Right ventricle myocardium superior (tissue), 1 donor: ENCODE measurements at places on chromosomes 7 and 10. TPM values are rescaled to one million over a fixed set of nuclear protein-coding genes. Genes with fewer than 3 reads are reported as not detected.

CARD11 gene
- 0.22 TPM for total RNA-seq

GRCh38 chr7:113200281-113200680 is 81.9 kb upstream of the SMIM30 start:
- DNase-seq: no peak

DNA sequence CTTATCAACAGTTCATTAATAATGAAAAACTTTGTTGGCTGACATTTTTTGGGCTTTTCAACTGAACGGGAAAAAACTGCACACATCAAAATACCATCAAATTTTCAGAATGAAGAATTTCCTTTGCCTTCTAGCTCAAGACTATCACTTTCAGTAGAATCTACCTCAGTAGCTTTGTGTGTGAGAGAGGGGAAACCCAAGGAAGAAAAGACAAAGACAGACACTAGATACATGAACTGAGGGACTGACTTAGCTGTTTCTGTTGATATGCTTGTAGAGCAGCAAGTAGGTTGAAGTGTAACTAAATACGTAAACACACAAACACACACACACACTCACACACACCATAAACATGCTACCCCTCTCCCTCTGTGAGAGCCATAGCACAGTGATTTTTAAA is 257.1 kb downstream of the CDK14 start:
- DNase-seq: no peak

- no peak for DNase-seq
Observed at GRCh38 chr10:15427843-15428414, 56.8 kb upstream of the FAM171A1 start.

DNA sequence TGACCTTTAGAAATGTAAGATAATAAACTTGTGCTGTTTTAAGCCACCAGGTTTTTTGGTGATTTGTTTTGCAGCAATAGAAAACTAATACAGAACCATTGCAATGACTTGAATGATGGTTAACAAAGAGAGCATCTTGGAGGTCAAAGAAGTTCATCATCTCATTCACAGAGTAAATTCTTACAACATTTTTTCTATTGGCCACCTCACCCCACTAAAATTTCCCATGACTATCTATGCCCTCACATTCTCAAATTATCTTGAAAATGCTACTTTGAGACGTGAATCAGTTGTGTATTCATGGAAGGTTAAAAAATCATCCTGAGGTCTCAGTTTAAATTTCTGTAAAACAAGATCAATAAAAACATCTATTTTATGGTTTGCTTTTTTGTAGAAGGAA is 754.2 kb downstream of the SORCS1 start:
- no peak for DNase-seq

- DNase-seq: no peak
Observed at GRCh38 chr10:90968328-90969081, 47.6 kb upstream of the ANKRD1 start.

DNA sequence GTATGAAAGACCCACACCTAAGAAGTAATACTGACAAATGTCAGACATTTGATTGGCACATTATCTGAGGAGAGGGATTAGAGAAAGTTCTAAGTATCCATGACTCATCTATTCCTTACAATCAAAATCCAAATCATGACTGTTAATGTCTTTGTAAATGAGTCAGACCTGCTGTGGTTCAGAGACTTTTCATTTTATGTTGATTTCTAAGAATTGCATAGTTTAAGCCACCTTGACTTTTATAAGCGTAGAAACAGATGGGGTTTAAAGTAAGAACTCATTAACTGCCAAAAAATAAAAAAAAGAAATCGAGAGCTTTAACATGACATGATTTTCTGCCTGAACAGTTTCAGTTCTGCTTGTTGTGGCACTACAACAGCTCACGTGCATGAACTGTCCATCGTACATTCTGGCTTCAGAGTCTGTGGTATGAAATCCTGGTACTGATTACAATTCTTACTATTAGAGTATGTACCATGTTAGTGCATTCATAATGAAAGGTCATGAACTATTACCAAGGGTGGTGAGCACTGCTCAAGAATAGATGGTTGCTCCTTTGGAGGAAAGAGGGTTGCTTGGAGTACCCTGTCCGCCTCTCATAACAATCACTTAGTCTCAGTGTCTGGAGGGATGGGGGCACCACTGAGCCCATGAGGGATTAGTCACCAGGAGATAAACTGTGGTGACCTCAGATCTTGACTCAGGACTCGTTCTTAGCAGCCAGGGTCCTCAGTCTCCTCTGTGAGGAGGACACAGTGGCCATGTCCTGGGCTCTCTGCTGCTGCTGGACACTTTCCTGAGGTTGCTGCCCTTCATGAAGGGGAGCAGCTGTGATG is 42.2 kb downstream of the ACSM6 start:
- DNase-seq: no peak

DNA sequence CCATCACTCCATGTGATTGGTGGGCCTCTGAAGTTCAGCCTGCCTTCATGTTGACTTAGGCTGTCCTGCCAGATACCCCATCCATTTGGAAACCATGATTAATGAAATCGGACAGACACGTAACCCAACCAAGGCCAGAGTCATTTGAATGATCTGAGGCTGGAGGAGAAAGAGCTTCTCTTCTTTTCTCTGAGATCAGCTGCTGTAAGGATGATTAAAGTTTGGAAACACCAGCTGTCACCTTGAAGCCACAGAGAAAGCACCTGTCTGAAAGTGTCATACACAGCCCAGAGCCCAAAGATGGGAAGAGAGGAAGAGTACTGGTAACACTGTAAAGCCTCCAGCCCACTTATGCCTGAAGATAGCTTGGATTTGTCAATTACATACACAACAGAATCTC is 22.9 kb downstream of the NEBL start:
- no peak for DNase-seq

DNA sequence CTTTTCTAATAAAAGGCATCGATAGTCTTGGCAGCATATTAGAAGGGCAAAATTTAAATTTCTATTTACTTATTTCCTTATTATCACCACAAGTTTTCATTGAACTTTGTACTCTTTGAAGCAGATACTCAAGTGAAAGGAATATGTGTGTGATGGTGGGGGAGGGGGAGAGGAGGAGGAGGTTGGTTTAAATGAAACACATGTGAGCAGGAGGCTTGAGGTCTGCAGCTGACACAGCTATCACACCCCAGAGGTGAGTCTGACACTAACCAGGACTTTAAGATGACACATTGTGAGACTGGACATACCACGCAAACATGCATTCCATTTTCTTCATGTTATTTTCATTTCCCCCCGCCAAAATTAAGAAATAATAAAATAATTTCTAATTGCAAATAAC is 63.3 kb downstream of the CTTNBP2 start:
- no peak for DNase-seq

- DNase-seq: peak; percentile 22
Observed at GRCh38 chr10:5961405-5962100, 15.8 kb downstream of the IL15RA start.

GRCh38 chr7:135380351-135380750 is 129.6 kb downstream of the CNOT4 start:
- DNase-seq: no peak

GRCh38 chr7:103134836-103135554 is 13.9 kb downstream of the NAPEPLD start:
- DNase-seq: no peak
